ENCODE measurements at places on chromosomes 5 and 9. TPM values are rescaled to one million over a fixed set of nuclear protein-coding genes. Genes with fewer than 3 reads are reported as not detected.

GRCh38 chr5:43619380-43619779, 16.4 kb downstream of the NNT start:
- DNase-seq, result no peak

- peak; percentile 4 for DNase-seq
Measured at GRCh38 chr5:26329562-26330189, 708.7 kb downstream of the CDH9 start.

DNA sequence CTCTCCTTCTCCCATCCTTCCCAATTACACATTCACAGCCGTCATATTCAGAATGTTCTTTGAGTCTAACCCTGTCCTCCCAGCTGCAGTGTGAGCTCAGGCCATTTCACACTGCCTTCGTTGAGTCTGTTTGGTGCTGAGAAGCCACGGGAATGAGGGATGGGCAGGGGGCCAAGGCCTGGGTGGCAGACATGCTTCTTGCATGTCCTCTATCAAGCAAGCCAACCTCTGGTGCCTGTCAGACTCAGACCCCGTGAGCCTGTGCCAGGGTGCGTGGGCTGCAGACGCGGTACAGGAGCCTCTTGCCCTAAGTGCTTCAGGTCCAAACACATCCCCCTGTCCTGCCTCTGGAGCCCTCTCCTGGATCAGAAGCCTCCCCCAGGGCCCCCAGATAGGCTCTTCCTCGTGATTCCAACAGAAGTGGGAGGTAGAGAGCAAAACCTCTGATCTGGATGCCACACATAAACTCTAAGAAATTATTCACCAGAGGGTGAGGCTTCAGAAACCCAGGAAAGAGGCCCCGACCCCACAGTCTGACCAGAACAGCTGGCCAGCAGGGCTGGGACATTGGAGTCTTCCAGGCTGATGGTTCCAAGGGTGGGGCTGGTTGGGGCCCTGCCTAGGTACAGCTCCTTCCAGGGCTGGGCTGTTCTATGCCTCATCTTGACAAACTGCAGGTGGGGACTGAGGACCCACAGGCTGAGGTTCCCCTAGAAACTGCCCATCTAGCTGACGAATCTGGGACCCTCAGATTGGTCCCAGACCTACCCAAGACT, 46.7 kb upstream of the CDKN2AIPNL start:
- no peak for DNase-seq

- DNase-seq, result peak; percentile 69
Measured at GRCh38 chr5:69450116-69450515, 35.2 kb downstream of the MARVELD2 start.

DNA sequence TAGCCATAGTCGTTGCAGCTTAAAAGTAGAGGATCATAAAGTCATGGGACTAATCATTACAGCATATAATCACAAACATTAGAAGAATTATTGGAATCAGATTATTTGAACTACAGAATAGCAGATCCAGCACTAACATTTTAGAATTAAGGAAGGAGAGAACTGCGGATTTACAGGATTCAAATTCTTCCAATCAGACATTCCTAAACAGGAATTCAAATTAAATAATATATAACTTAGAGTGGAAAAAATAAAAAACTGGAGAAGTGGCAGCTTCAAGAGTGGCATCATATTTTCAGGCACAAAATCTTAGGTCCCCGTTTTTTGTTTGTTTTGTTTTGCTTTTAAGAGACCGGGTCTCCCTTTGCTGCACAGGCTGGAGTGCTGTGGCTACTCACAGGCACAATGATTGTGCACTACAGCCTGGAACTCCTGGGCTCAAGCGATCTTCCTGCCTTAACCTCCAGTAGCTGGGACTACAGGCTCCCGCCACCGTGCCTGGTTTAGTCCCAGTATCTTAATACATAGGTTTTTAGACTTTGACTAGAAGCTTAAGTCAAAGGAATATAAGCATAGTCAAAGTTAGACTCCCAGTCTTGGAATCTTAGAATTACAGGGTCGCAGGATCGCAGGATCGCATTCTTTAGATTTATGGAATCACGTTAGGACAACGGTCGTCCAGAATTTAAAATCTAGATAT, 2.1 kb upstream of the FOXE1 start:
- DNase-seq, result no peak

- peak; percentile 96 for DNase-seq
Measured at GRCh38 chr5:38845526-38846378, at the start of gene OSMR. Gene OSMR (plus strand): TSS chr5:38846012. CDS start chr5:38869045, 23,033 bp downstream.

GRCh38 chr9:6869081-6869948, 111.5 kb downstream of the KDM4C start:
- no peak for DNase-seq

- DNase-seq, result no peak
Measured at GRCh38 chr5:152942633-152943336, 537.7 kb upstream of the NMUR2 start.

DNA sequence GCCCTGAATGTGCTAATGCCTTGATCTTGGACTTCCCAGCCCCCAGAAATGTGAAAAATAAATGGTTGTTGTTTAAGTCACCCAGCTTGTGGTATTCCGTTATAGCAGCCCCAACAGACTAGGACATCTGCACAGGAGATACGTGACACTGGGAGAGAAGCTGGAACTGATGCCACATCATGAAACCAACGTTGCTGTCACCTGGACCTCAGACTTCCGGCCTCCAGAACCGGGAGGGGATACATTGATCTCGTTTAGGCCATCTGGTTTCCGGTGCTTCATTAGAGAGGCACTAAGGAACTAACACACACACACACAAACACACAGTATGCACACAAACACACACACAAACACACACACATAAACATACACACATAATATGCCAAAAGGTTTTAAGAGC, 75.0 kb upstream of the ICE1 start:
- DNase-seq, result no peak

DNA sequence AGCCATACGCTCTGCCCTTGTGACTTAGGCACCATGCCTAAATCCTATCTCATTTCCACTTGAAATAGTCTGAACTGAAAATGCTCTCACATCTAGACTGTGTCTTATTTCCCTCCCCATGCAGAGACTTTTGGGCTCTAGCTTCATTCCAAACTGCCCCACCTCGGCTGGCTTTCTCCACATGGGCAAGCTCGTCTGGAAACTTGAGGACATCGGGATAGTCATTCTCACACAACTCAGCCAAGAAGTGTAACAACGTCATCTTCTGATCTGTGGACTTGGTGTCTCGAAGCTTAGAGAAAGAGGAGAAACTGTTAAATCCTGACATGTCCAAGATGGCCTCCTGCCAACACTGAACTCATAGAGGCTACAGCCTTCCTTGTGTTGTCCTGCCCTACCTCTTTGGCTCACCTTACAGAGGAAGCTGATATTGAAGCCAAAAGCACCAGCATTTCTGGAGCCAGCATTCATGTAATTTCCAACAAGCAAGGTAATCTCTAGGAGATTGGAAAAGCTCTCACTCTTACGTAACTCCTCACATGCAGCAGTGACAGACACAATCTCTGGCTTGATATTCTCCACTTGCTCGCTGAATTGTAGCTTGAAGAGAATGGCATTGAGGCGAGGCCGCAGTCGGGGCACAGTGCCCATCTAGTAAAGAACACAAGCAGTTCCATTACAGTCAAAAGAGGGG, 39.6 kb downstream of the PCDHGC5 start:
- DNase-seq, result no peak

GRCh38 chr5:30347858-30348257, 845.6 kb upstream of the CDH6 start:
- DNase-seq, result no peak

DNA sequence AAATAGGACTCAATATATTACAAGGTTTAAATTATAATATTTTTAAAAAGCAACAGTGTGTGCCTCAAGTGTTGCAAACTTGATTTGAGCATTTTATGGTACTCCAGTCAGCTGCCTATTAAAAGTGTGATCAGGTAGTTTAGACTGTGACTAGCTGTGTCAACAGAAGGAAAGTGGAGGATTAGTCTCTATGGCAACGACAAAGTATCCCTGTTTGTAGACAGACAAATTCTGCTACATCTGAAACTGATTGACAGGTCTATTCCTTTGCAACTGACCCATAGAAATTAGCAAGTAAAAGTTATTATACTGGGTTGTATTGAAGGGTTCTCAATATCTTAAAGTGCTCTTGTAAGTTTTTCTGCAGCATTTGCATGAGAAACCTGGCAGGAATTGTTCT, 249.8 kb upstream of the ARRDC3 start:
- no peak for DNase-seq

DNA sequence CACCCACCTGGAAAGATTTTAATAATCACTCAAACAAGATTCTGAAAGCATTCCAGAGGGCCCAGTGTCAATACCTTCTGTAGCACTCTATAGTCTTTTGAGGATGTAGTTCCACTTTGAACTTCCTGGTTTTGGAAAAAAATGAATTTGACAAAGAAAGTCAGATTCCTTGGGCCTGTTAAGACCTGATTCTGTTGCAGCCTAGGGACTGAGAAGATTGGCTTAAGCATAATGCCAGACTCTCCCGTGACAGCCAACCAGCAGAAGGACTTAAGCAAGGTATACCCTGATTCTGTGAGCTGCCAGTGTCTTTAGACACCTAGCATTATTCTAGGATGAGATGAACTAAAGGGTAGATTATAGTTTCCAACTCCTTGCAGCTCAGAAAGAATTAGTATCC, 6.8 kb downstream of the SPINK5 start:
- no peak for DNase-seq

GRCh38 chr9:117335837-117336433, 78.9 kb downstream of the ASTN2 start:
- DNase-seq, result no peak

DNA sequence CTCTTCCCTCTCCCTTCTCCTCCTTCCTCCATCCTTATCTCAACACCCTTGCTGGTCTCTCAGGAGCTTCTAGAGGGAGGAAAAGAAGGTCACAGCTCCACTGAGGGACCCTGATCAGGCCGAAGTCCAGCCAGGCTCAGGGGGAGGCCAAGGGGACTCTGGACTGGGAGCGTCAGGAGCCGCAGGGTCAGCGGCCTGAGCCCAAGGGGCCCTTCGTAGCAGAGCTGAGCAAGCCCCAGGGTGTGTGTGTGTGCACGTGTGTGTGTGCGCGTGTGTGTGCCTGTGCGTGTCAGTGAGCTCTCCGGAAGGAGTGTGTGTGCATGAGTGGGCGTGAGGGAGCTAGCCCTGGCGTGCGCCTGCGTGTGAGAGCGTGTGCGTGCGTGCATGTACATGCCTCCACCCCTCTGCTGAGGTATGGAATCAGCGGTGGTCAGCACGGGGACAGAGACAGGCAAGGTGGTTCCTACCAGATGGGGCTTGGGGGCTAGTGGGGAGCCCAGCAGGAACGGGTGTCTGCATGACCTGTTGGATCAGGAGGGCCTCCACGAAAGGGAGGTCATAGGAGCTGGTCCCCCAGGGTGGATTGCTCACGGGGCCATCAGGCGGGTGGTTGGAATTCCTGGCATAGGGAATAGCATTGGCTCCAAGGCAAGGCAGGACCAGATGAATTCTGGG, 10.0 kb upstream of the AGPAT2 start:
- DNase-seq, result peak; percentile 75

DNA sequence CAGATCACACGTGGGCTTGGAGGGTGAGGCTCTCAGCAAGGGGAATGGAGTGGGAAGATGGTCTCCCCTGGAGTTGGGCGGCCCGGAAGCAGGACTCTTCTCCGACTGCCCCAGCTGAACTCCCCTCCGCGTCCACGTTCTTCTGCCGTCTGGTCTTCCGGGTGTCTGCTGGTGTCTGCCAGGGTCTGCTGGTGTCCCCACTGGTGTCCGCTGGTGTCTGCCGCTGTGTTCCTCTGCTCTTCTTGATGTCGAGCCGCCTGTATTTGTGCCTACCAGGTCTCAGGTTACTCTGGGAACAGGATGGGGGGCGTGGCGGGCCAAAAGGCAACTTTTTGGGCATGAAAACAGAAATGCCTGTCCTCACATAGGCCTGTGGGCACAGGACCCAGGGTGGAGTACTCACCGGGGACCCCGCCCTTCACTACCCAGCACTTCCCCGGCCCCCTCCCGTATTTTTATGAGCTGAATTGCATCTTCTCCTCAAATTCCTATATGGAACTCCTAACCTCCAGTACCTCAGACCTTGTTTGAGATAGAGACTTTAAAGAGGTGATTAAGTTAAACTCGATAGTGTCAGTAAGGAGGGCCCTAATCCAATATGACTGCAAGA, 675.4 kb downstream of the SEMA5A start:
- no peak for DNase-seq

DNA sequence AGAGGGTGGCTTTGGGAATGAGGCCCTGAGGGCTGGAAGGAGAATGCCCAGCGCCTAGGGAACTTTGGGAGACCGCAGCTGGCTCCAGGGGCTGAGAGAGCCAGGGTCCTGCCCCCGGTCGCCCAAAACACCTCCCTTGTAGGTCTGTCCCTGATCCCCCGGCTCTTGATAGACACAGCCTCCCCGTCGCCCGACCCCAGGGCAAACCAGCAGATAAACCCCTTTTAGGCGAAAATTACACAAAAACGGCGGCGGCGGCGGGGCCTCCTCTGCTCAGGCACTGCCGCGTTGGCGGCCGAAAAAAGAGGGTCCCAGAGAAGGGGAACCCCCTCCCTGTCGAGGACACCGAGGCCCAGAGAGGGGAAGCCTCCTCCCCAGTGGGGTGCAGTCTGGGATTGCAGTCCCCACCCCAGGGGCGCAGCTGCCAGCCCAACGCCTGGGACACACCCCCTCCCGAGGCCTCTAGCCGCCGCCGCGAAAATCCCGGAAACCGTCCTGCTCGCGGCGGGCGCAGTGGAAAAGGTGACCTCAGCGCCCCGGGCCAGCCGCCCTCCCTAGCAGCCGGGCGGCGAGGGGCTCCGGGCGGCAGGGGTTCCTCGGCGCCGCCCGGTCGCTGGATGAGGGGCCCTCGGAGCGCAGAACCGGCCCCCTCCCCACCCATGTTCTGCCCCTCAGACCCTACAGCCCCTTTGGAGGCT, 3.1 kb upstream of the BARX1 start:
- no peak for DNase-seq

DNA sequence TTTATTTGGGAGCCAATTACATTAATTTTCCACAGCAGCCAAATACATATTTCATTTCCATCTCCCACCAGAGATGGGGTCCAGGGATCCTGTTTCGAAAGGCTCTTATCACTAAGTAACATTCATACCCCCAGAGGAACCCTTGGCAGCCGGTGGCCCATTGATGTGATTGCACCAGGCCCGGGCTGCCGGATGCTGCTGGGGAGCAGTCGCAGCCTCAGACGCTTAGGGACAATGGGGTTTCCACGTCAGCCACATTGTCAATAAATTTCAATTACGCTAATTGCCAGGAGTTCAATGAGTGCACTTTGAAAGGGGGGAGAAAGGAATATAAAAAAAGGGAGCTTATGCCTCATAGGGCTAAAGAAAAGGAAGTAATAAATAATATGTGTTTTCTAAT, 478.8 kb upstream of the ADAMTS16 start:
- DNase-seq, result no peak

Gene BTNL9
- total RNA-seq, result not detected

Gene CDC20B
- total RNA-seq, result not detected

Gene BHMT2
- total RNA-seq, result 53.9 TPM

Gene FAT2
- 0.84 TPM for total RNA-seq

Gene NR4A3
- not detected for total RNA-seq

Gene IFNA13
- total RNA-seq, result not detected

Gene PCDHB10
- total RNA-seq, result 1.2 TPM

Gene CARTPT
- total RNA-seq, result not detected
